ENCODE measurements at places on chromosomes 2 and 18. TPM values are rescaled to one million over a fixed set of nuclear protein-coding genes. Genes with fewer than 3 reads are reported as not detected.

- no peaks in the 10 kb centered on the region for H3K36me3 ChIP-seq
- no peak overlapping the region for H3K4me3 ChIP-seq
- H3K4me1 ChIP-seq = no peaks in the 10 kb centered on the region
Observed at GRCh38 chr18:1976484-1976883, 594.8 kb downstream of the METTL4 start.

DNA sequence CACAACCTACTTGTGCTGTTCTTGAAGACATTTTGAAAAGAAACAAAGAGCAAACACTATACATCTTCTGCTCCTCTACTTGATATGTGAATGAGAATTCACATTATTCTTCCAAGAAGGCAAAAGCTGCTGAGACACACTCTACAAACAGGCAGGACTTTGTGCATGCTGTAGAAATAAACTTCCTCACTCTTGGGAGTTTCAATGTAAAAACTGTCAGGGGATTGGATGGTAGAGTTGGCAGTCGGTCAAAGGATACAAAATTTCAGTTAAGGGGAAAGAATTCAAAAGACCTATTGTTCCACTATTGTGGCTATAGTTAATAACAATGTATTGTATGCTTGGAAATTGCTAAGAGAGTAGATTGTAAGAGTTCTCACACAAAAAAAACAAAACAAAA lies 196.3 kb downstream of the MC4R start:
- H3K4me3 ChIP-seq = no peak overlapping the region
- H3K36me3 ChIP-seq = no peaks in the 10 kb centered on the region
- no peaks in the 10 kb centered on the region for H3K27me3 ChIP-seq
- DNase-seq = no peak
- no peak overlapping the region for H3K27ac ChIP-seq
- no peaks in the 10 kb centered on the region for H3K4me1 ChIP-seq

GRCh38 chr2:121527009-121527682 lies 3.5 kb upstream of the RNU4ATAC start:
- H3K4me1 ChIP-seq = peaks cover 24% of the 10 kb centered on the region
- peaks cover 47% of the 10 kb centered on the region for H3K36me3 ChIP-seq
- no peak overlapping the region for H3K4me3 ChIP-seq
- H3K27me3 ChIP-seq = no peaks in the 10 kb centered on the region

The HOXD9 gene
- not detected for total RNA-seq

GRCh38 chr2:145464866-145465265 lies 944.9 kb upstream of the ZEB2 start:
- no peak overlapping the region for H3K27ac ChIP-seq
- no peaks in the 10 kb centered on the region for H3K36me3 ChIP-seq

The CARF gene
- 1.2 TPM for total RNA-seq

DNA sequence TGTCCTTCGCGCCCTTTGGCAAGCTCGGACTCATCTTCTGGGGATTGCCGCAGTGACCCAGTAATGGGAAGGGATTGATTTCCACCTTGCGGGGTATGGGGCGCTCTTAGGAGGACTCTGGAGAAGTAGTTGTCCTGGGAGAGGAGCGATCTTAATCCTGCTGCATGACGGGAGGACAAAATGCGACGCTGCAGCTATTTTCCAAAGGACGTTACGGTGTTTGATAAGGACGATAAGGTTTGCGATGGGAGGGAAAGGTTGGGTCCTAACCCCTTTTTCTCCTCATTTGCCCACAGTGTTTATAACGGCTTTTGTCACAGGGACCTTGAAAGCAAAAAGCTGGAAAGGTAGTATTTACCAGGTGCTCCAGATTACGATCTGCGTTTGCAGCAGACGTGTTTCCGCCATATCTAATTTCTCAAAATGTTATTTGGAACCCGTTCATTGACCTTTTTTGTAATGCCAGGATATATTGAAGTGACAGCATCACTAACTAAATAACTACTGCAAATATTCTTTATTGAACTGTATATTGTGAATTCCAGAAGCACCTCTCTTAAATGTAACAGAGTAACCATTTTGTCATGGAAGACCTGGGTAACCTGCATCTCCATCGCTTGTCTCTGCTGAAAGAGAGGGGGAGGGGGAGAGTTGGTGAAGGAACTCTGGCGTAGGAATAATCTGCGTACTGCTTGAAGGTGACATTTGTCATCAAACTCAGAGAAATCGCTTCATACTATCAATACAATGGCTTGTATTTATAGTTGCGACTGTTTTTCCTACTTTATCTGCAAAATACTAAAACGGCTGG lies 590 bp downstream of the MDH1 start:
- H3K27me3 ChIP-seq = no peaks in the 10 kb centered on the region
- DNase-seq = peak; percentile 22
- H3K27ac ChIP-seq = peak overlapping the region; percentile 90
- H3K36me3 ChIP-seq = peaks cover 27% of the 10 kb centered on the region
- H3K4me1 ChIP-seq = no peaks in the 10 kb centered on the region

GRCh38 chr2:166410828-166411472 lies 35.2 kb upstream of the SCN9A start:
- H3K27ac ChIP-seq = no peak overlapping the region
- no peak overlapping the region for H3K4me3 ChIP-seq
- H3K27me3 ChIP-seq = no peaks in the 10 kb centered on the region
- no peak for DNase-seq
- peaks cover 8% of the 10 kb centered on the region for H3K4me1 ChIP-seq
- no peaks in the 10 kb centered on the region for H3K36me3 ChIP-seq

DNA sequence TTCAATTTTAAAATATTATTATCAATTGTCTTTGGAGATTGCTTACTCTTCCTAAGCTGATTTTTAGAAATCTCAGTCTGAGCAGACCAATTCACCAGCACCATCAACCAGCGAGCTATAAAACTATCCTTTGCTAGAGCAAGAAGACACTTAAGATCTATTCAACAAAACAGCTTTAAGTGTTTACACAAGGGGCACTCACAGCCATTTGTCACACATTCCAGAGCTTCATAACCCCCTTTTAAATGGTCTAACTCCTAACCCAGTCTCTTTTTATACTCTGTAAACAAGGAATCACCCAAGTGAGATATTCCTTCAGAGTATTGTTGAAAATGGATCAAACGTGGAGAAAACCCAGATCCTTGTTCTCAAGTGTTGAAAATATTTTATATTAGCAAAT lies 1294.1 kb upstream of the CHAC2 start:
- DNase-seq = no peak
- no peak overlapping the region for H3K4me3 ChIP-seq
- no peak overlapping the region for H3K27ac ChIP-seq

DNA sequence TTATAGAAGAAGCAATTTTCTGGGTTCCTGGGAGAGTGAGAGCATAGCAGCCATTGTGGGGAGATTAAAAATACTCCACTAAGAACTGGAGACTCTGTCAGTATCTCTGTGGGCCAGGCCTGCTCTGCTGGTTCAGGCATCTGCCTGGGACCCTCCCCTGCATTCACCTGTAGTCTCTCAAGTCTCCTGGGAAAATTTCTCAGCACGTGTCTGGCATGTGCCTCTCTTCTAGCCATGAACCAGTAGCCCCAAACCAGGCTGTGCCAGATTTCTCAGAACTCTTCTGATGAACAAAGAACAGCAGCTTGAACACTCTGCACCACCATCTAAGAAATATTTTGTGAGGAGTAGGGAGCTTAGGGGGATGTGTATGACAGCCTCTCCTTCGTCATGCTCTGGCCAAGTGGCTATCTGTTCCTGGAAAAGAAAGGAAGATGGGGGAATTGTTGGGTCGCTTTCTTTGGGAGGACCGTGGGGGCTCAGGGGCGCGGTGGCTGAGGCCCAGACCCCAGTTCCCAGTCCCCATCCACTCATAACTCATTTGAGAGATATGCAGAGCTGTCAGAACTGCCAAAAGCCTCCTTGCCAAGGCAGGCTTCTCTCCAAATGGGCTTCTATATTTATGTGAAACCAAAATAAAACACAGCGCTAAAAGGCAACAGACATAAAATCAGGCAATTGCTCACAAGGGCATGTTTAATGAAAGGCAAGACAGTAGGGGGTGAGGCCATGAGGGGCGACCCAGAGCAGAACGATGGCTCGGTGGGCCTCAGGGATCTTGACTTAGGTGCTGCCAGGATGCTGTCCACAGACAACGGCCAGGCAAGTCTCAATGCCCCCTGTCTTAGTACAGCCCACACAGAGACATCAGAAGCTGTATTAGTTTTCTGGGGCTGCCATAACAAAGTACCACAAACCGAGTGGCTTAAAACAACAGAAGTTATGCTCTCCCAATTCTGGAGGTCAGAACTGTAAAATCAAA lies 114.7 kb upstream of the TNP1 start:
- no peak overlapping the region for H3K4me3 ChIP-seq
- H3K4me1 ChIP-seq = no peaks in the 10 kb centered on the region
- H3K36me3 ChIP-seq = no peaks in the 10 kb centered on the region

The PRSS56 gene
- not detected for total RNA-seq

Data from K562 (cell line).